ENCODE measurements at places on chromosomes 7 and 10.

DNA sequence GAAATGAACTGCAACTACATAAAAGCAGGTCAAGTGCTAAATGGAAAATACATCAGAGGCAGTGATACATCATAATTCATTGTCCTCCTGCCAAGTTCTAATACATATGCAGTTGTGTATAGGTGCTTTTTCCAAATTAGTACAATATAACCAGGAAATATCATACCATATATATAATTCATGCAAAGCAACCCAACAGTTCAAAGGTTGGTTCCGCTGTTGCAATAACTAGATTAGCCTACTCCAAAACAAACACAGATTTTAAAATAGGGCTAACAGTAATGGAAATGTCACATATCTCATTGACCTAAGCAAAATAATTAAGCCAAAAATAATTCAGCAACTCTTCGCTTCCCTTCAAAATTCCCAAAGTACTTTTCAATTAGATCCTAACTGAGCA is 88.9 kb upstream of the NEBL start:
- no peak for DNase-seq

DNA sequence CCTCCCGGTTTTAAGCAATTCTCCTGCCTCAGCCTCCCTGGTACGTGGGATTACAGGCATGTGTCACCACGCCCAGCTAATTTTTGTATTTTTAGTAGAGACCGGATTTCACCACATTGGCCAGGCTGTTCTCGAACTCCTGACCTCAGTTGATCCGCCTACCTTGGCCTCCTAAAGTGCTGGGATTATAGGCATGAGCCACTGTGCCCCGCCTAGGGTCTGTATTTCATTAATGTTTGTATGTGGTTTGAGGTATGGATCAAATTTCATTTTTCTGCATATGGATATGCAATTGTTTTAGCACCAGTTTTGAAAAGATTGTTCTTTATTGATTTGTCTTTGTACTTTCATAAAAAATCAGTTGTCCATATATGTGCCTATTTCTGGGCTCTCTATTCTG is 26.0 kb downstream of the CYP26A1 start:
- DNase-seq = no peak

DNA sequence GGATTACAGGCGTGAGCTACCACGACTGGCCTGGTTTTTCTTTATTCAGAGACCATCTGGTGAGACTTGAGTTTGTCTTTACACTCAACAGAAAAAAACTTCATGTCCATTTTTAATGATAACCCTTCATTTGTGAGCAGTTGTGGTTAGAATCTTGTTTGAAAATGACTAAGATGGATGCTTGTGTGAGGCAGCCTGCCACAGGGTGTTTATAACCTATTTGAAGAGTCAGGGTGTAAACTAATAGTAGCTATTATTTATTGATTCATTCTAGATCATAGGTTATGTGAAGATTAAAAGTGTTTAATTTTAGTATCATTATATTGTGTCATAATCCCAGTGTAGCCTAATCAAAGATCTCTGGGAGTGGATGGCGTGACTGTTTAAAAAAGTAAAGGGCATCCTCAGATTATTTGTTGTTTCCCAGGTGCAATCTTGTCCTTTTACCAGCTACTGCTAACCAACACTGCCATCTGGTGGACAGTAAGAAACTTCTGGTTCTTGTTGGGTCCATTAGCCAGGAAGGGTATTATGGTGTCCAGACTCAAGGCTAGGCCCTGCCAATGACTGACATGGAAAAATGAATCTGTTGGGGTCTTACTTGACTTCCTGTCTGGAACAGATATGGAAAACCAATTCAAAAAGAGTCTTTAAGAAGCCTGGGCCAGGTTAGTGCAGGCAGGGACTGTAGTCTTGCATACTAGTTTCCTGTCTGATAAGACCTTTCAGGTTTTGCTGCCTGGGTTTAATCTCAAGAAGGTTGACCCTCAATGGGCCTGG is 24.9 kb downstream of the NRBF2 start:
- peak; percentile 77 for DNase-seq

DNA sequence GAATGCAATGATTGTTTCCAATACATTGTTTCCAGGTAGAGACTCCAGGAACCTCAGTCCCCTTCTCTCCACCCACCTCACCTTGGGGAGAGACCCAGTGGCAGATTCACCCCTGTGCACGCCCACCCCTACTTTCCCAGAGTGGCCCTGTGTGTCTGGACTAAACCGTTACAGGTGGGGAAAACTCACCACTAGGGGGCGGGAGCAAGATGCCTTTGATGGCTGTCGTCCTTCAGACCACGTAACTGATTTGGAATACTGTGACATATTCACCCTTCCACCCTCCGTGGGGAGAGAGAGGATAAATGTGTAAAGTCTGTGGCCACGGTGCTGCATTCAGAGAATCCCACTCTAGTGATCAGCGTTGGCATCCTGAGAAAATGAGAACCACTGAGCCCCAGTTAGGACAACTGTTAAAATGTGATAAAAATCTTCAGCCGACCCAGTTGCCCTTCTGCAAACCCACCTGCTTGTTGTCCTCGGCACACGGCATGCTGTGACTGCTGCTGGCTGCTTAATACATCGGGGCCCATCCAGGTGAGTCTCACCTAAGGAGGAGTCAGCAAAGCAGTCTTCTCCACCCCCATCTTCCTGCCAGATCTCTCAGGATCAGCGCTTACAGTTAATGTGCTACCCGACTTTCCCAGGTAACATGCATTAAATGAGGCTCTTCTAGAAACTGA is 41.5 kb upstream of the NMT2 start:
- DNase-seq = peak; percentile 80
